Activated naive CD4-positive, alpha-beta T cell treated with Interleukin-2 at 50 U/mL for 16 hours (primary cell): ENCODE measurements at places on chromosomes 12 and 14.

GRCh38 chr12:20132818-20133217, 235.5 kb upstream of the PDE3A start:
- DNase-seq = no peak

DNA sequence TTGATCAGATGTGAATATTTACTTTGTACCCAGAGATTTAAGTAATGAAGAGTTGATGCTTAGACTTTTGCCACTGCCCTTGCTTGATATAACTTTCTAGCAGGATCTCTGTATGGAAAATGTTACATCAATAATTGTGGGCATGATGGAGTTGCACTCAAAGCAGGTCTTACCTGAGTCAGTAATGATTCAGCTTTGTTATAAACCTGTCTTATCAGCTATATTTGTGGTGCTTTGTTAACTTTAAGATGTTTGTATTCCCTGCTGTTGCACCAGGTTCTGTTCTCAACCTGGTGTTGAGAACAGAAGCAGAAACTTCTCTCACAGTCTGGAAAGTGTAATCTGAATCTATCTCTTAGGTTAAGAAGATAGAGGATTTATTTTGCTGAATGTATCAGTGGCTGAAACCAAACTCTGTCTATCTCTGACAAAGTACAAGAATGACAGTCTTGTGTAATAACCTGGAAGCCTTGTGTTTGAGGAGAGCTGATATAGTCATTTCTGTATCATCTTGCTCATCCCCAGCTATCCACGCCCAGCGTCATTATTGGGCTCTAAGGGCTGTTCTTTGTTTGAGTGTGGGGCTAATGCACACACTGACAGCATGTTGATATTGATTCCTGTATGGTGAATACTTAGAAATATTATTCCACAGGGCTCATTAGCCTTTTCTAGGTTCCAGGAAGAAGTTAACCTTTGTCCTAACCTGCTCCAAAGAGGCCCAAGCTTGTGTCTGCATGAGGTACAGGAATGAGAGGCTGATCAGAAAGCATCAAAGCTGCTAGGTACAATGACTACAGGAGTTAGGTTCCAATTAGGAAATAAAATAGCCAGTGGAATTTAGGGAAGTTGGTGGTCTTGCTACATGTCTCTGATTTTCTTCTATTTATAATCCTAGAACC, 3.6 kb downstream of the AKAP6 start:
- no peak for DNase-seq

- DNase-seq = no peak
These were observed 12.4 kb downstream of the MGST1 start for GRCh38 chr12:16359512-16360491.

- DNase-seq = no peak
These were observed 152.4 kb downstream of the MED13L start for GRCh38 chr12:116125084-116125483.

DNA sequence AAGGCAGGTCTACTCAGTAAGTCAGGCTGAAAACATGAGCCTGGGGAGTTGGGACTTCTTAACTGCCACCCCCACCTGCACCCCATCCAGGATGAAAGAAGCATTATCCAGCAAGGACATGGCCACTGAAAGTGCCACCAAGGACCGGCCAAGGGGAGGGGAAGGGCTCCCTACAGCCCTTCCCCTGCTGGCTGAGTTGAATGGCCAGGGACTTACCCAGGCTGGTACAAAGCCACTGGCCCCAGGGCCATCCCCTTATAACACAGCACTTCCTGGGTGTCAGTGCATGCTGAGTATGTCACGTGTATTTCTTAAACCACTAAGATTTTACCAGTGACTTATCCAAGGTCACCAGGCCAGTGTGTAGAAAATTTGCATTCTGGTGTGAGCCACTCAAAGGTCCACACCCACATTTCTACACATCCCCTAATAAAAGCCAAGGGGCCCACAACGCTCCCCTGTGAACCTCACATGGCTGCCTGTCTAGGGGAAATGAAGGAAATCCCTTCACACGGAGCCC, 29.3 kb upstream of the ZFP36L1 start:
- DNase-seq = no peak

DNA sequence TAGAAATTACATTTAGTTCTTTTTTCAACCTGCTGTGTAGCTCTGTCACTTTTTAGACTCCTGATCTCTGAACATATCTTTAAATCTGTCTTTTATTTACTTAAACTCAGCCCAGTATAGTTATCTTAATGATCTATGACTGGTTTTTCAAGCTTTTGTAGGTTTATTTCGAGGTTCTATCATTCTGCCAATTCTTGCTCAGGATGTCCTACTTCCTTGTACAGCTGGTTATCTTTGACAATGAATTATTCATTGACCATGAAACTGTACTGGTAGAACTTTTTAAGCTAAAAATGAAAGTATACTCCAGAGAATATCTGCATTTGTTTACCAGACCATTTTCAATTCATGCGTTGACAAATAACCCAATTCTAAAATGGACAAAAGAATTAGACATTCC, 37.8 kb downstream of the TC2N start:
- DNase-seq = no peak

GRCh38 chr12:116393859-116394650, 116.6 kb upstream of the MED13L start:
- no peak for DNase-seq

DNA sequence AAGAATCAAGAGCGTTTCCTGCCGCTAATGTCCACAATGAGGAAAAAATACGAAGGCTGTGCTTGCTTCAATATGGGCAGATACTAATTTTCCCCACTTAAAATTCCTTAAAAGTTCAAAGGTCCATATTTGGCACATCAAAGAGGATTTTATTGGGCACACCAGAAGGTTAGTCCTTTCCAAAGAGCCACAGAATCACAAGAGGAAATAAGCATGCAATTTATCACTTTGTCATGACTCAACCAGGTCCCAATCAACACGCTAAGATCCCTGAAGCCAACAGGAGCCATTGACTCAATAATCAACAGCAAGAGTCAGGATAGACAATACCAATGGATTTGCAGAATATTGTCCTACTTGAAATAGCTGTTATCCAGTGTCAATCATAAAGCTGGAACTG, 80.6 kb downstream of the MAP1LC3B2 start:
- DNase-seq = no peak

GRCh38 chr14:106044949-106045596, 518.7 kb downstream of the TMEM121 start:
- DNase-seq = peak; percentile 80

- DNase-seq = no peak
These were observed 236.0 kb upstream of the SYT1 start for GRCh38 chr12:78628491-78629100.

GRCh38 chr12:130196827-130197226, 34.6 kb downstream of the FZD10 start:
- DNase-seq = no peak

- DNase-seq = no peak
These were observed 16.1 kb upstream of the ZDHHC22 start for GRCh38 chr14:77157740-77158139.

- no peak for DNase-seq
These were observed 10.7 kb upstream of the M6PR start for GRCh38 chr12:8960176-8960575.

- DNase-seq = no peak
These were observed 158.9 kb upstream of the PWP1 start for GRCh38 chr12:107526555-107527180.

- no peak for DNase-seq
These were observed 7.8 kb downstream of the HSP90AA1 start for GRCh38 chr14:102078831-102079699.

- peak; percentile 68 for DNase-seq
These were observed 39.7 kb upstream of the GZMB start for GRCh38 chr14:24673534-24674203.
